ENCODE measurements at places on chromosomes 6 and 20. TPM values are rescaled to one million over a fixed set of nuclear protein-coding genes. Genes with fewer than 3 reads are reported as not detected.

The ZC3H12D gene
- polyA plus RNA-seq = 0.03 TPM

The TSPYL1 gene
- 97.3 TPM for polyA plus RNA-seq

The LSM2 gene
- polyA plus RNA-seq = 46.5 TPM

The ADAM33 gene
- not detected for polyA plus RNA-seq

The SYNDIG1 gene
- polyA plus RNA-seq = 0.38 TPM

The UBR2 gene
- polyA plus RNA-seq = 13.7 TPM

GRCh38 chr6:19736066-19736465 lies 101.1 kb upstream of the ID4 start:
- H3K36me3 ChIP-seq = no peaks in the 10 kb centered on the region
- no peaks in the 10 kb centered on the region for H3K27me3 ChIP-seq
- no peak for DNase-seq
- H3K4me1 ChIP-seq = no peaks in the 10 kb centered on the region
- no peak overlapping the region for H3K4me3 ChIP-seq

DNA sequence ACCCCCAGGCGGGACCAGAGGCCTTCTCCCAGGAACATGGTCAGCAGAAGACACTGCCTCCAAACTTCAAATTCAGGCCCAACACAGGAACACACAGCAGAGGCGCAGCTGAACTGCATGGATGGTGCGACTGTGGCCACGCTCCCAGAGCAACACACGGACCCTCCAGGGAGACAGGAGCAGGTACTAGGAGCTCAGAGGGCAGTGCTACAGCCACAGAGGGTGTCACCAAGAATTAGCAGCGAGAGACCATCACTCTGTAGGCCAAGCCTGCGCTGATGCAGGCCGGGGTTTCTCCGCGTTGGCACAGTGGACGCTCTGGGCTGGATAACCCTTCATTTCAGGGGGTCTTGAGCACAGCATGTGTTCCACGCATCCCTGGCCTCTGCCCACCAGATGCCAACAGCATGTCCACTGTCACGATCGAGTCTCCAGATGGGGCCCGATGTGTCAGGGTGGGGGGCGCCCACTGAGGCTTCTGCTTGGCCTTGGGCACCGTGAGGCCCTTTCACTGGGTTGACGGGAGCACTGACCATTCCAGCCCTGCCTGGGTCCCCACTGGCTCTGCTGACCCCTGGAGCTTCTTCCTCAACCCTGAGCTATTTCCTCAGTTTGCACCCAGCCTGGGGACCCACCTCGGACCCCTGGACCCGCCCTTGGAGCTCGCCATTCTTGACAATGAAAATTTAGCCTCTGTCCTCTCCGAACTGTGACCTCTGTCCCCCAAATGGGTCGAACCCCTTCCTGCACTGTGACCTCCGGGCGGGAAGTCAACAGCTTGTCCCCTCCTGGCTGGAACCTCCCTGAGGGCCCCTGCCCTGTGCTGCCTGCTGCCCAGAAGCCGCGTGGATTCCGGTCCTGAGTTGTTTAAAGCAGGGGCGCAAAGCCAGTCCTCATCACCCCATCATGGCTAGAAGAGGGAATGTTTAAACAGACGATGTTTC lies 239.4 kb downstream of the DLL1 start:
- H3K36me3 ChIP-seq = no peaks in the 10 kb centered on the region
- no peak for DNase-seq
- no peak overlapping the region for H3K27ac ChIP-seq
- no peak overlapping the region for H3K4me3 ChIP-seq

- no peaks in the 10 kb centered on the region for H3K36me3 ChIP-seq
- no peak overlapping the region for H3K27ac ChIP-seq
- no peak overlapping the region for H3K4me3 ChIP-seq
- no peak for DNase-seq
Measured at GRCh38 chr6:56238352-56238751, 9.0 kb downstream of the COL21A1 start.

DNA sequence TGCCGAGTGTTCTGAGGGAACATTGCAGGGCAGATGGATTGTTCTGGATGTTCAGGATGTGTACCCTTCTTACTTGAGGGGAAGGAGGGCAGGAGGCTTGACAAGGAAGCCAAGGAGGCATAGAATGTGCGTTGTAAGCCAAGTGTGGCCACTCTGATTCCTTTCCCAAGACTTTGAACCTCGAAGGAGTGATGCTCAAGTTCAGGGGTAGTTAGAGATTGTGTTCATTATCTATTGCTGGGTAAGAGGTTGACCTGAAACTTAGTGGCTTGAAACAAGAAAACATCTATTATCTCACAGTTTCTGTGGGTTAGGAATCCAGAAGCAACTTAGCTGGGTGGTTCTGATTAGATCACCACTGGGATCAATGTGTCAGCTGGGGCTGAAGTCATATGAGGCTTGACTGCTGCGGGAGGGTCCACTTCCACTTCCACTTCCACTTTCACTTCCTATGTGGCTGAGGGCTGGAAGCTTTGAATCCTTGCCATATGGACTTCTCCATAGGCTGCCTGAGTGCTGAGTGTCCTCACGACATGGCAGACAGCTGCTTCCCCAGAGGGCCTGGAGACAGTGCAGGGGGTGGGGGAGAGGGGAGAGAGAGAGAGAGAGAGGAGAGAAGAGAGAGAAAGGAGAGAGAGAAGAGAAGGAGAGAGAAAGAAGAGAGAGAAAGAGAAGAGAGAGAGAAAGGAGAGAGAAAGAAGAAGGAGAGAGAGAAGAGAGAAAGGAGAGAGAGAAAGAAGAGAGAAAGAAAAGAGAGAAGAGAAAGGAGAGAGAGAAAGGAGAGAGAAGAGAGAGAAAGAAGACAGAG lies 6.9 kb upstream of the CD40 start:
- H3K27me3 ChIP-seq = peaks cover 12% of the 10 kb centered on the region
- no peak overlapping the region for H3K27ac ChIP-seq
- no peak for DNase-seq
- no peak overlapping the region for H3K4me3 ChIP-seq
- H3K4me1 ChIP-seq = no peaks in the 10 kb centered on the region
- no peaks in the 10 kb centered on the region for H3K36me3 ChIP-seq

- H3K36me3 ChIP-seq = no peaks in the 10 kb centered on the region
- DNase-seq = no peak
- H3K4me1 ChIP-seq = no peaks in the 10 kb centered on the region
- H3K27ac ChIP-seq = no peak overlapping the region
- no peaks in the 10 kb centered on the region for H3K27me3 ChIP-seq
- H3K4me3 ChIP-seq = no peak overlapping the region
Measured at GRCh38 chr6:145305670-145306069, 429.6 kb downstream of the EPM2A start.

DNA sequence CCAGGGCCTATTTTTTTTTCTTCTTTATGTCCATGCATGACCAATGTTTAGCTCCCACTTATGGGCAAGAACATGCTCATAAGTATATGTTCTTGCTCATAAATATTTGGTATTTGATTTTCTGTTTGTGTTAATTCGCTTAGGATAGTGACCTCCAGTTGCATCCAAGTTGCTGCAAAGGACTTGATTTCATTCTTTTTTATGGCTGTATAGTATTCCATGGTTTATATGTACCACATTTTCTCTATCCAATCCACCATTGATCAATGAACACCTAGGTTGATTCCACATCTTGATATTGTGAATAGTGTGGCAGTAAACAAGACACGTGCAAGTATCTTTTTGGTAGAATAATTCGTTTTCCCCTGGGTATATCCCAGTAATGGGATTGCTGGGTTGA lies 78.1 kb downstream of the RTN4IP1 start:
- H3K27ac ChIP-seq = no peak overlapping the region
- H3K36me3 ChIP-seq = peaks cover 20% of the 10 kb centered on the region
- H3K4me1 ChIP-seq = peaks cover 24% of the 10 kb centered on the region
- no peak for DNase-seq
- no peaks in the 10 kb centered on the region for H3K27me3 ChIP-seq
- no peak overlapping the region for H3K4me3 ChIP-seq

DNA sequence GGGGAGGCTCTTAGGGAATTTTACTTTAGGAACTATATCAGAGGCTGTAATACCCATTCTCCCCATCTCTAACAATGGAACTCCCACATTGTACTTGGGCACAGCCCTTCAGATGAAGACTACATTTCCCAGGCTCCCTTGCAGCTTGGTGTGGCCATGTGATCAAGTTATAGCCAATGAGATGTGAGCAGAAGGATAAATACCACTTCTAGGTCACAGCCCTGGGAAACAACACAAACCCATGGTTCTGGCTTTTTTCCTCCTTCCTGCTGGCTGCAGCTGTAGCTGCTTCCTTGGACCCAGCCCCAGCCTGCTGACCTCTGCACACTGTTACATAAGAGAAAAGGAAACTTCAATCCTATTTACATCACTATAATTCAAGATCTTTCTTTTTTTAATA lies 445.9 kb upstream of the JARID2 start:
- no peaks in the 10 kb centered on the region for H3K36me3 ChIP-seq
- H3K4me1 ChIP-seq = peaks cover 21% of the 10 kb centered on the region
- no peak overlapping the region for H3K27ac ChIP-seq
- no peak overlapping the region for H3K4me3 ChIP-seq
- DNase-seq = peak; percentile 28
